ENCODE measurements at places on chromosomes 16 and 17.

DNA sequence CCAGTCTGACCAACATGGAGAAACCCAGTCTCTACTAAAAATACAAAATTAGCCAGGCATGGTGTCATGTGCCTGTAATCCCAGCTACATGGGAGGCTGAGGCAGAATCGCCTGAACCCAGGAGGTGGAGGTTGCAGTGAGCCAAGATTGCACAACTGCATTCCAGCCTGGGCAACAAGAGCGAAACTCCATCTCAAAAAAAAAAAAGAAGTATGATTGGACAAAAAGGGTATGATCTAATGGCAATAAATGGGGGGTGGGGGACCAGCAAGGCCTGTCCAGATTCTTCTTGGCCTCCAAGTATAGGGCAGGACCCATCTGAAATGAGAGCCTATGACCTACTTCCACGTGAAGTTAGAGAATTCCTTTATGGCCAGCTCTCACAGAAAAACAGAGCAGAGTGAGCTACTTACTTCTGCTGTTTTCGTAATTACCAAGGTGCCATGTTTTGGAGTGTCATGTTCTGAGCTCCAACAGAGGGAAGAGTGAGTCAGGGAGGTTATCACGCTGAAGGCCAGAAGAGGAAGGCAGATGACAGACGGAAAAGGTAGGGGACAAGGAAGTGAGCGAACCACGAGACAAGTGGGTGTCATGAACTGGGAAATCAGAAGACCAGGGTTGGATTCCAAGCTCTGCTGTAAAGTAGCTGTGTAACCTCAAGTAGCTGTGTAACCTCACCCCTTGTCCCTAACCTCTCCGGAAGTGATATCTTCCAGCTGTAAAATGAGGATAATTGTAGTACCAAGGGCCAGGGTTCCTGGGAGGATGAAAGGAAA is 3.6 kb upstream of the ZMYND15 start:
- H3K27ac ChIP-seq = no peak overlapping the region
- peaks cover 25% of the 10 kb centered on the region for H3K4me1 ChIP-seq
- no peak for DNase-seq
- peaks cover 22% of the 10 kb centered on the region for H3K36me3 ChIP-seq

DNA sequence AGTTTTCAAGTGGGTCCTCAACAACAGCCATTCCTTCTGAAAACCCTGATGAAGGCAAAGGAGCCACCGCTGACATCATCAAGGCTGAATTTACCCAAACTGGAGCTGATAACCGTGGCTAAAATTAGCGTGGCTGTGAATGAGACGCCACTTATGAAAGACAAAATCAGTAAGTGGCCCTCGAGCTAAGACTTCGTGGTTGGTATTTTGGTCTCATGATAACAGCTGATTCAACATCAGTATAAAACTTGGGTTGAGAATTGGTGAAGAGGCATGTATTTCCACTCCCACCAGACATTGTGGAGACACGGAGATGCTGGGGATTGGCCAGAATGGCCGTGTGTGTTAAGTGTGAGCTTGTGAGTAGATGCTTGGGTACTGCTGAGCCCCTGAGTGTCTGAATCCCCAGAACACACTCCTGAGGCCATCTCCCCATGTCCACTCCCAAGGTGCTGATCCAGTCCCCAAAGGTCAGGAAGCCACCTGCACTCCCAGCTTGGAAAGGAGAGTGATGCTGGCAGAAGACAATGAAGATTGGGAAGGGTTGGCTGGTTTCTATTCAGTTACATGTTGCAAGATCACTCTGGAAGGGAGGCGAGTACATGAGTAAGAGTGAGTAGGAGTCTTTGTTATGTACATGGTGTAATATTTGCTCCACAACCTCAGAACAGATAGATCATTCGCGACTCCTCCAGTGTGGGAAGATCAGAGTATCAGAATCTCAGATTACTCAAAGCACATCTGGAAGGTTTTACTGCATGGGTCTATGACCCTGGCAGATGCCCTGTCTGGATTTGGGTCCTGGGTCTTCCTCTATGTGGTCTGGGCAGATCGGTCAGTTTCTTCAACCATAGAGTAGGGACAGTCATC is 207.7 kb downstream of the HS3ST3A1 start:
- DNase-seq = no peak
- no peaks in the 10 kb centered on the region for H3K4me1 ChIP-seq
- H3K4me3 ChIP-seq = no peak overlapping the region
- H3K27ac ChIP-seq = no peak overlapping the region

GRCh38 chr17:31491376-31492131 is 100.1 kb downstream of the RAB11FIP4 start:
- peaks cover 26% of the 10 kb centered on the region for H3K36me3 ChIP-seq
- DNase-seq = no peak
- H3K27ac ChIP-seq = peak overlapping the region; percentile 91

DNA sequence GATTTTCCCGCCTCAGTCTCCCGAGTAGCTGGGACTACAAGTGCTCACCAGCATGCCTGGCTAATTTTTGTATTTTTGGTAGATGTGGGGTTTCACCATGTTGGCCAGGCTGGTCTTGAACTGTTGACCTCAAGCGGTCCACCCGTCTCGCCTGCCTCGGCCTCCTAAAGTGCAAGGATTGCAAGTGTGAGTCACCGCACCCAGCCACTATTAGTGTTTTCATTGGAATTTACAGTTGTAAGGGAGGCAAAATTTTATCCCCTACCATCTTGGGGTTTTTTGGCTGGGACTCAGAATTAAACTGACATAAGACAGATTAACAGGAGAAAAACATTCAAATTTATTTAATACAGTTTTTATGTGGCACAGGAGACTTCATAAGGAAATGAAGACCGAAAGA is 12.3 kb upstream of the MYCBPAP start:
- no peak overlapping the region for H3K4me3 ChIP-seq
- H3K36me3 ChIP-seq = peaks cover 3% of the 10 kb centered on the region
- DNase-seq = no peak
- H3K4me1 ChIP-seq = no peaks in the 10 kb centered on the region

- no peak overlapping the region for H3K27ac ChIP-seq
- H3K36me3 ChIP-seq = peaks cover 3% of the 10 kb centered on the region
- H3K27me3 ChIP-seq = peaks cover 32% of the 10 kb centered on the region
- H3K4me3 ChIP-seq = no peak overlapping the region
Observed at GRCh38 chr17:35559495-35560210, 966 bp downstream of the SLFN14 start.

DNA sequence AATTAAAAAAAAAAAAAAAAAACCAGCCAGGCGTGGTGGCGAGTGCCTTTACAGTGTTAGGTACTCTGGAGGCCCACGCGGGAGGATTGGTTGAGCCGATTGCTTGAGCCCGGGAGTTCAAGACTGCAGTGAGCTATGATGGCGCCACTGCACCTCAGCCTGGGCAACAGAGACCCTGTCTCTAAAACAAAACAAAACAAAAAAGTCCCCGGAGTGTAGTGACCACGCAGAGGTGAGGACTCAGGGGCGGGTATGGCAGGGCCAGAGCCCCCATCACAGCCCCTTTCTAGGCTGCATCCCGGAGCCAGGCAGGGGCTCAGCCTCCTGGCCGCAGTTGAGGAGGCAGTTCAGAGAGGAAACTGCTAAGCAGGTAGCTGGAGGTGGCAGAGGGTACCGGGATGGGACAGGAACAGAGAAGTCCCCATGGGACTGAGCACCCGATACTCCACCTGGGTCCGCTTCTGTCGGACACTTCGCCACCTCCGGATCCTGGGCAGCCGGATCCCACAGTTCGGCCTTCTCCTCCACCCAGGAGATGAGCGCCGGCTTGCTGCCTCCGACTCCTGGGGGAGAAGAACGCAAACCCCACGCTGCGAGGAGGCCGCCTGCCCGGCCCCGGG is 800 bp downstream of the ZNF747 start:
- no peak for DNase-seq
- H3K4me1 ChIP-seq = peaks cover 19% of the 10 kb centered on the region
- H3K4me3 ChIP-seq = peak overlapping the region; percentile 97
- H3K36me3 ChIP-seq = peaks cover 26% of the 10 kb centered on the region

DNA sequence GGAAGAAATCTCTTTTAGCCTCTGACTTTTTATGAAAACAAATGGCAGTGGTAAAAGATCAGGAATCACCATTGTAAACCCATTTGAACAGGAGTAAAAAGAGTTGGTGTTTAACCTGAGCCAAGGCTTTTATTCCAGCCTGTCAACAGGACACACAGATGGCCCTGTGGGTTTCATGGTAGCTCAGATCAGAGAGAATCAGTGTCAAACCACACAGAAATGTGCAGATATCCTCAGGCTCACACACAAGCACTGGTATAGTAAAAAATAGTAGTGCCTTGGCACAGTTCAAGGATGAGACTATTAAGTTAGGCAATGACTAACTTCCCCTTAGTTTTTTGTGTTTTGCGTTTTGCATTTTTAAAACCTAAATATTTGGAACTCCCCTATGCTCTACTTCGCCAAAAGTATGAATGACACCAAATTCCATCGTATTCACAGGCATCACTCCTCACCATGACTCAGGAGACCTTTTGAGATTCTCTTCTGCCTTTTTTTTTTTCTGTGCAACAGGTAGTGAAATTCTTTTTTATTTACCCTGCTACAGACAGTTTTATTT is 1200.0 kb downstream of the CDH11 start:
- no peak overlapping the region for H3K27ac ChIP-seq
- H3K36me3 ChIP-seq = no peaks in the 10 kb centered on the region
- no peaks in the 10 kb centered on the region for H3K4me1 ChIP-seq
- no peaks in the 10 kb centered on the region for H3K27me3 ChIP-seq

GRCh38 chr17:72692676-72693075 is 399.8 kb downstream of the SLC39A11 start:
- H3K27me3 ChIP-seq = no peaks in the 10 kb centered on the region
- no peak for DNase-seq
- H3K27ac ChIP-seq = no peak overlapping the region
- H3K36me3 ChIP-seq = no peaks in the 10 kb centered on the region
- no peak overlapping the region for H3K4me3 ChIP-seq

DNA sequence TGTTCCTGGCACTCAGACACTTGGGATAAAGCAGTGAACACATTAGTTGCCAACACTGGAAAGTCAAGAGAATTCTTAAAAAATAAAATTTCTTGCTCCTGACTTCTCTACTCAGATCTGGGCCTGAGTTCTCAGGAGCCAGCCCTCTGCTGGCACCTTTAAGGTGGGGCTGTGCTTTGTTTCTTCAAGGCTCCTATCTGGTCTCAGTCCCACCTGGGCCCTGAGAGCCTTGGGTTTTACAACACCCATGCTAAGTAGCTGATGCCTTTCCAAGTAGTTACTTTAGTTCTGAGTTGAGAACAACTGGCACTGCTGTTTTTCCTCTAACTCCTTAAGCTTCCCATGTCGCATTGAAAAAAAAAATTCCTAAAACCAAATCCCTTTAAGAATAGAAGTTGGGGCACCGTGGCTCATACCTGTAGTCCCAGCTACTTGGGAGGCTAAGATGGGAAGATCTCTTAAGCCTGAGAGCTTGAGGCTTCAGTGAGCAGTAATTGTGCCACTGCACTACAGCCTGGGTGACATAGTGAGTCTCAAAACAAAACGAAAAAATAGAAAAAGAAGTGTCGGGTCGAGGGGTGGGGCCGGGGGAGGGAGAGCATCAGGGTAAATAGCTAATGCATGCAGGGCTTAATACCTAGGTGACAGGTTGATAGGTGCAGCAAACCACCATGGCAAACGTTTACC is 16.6 kb downstream of the CHAD start:
- no peak overlapping the region for H3K27ac ChIP-seq
- no peaks in the 10 kb centered on the region for H3K4me1 ChIP-seq
- DNase-seq = no peak

DNA sequence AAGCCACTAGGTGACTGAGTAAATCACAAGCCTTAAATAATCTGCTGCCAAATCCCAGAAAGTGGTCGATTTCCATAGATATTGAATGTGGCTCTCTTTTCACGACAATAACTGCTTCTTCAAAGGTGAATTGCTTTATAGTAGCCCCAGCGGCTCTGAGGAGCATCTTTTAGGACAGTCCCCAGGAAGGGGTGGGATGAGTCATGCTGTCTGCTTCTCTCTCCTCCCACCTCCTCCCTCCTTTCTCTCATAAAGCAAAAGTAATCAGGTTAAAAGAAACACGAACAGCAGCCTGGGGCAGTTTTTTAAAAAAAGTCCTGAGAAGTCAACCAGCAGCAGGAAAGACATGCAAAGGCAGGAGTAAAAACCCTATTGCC is 1.8 kb downstream of the KIAA0513 start:
- peaks cover 30% of the 10 kb centered on the region for H3K4me1 ChIP-seq
- H3K27ac ChIP-seq = peak overlapping the region; percentile 94
- H3K27me3 ChIP-seq = no peaks in the 10 kb centered on the region
- H3K4me3 ChIP-seq = peak overlapping the region; percentile 94
- peaks cover 28% of the 10 kb centered on the region for H3K36me3 ChIP-seq

DNA sequence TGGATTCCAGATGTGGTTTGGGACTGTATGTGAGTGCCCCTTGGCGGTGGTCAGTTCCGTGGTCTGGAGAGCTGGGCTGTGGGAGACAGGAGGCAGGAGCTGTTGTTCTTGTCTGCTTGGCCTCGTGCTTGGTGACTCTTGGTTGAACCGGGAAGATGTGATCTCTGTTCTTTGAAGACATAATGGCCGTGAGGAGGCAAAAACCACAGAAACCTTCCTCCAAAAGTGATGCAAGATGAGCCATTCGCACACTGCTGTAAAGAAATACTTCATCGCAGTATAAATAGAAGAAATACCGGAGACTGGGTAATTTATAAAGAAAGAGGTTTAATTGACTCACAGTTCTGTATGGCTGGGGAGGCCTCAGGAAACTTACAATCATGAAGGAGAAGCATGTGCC is 128.8 kb downstream of the RAP1GAP2 start:
- H3K27ac ChIP-seq = peak overlapping the region; percentile 57
- no peak overlapping the region for H3K4me3 ChIP-seq
- no peak for DNase-seq
- peaks cover 52% of the 10 kb centered on the region for H3K4me1 ChIP-seq
- H3K36me3 ChIP-seq = peaks cover 37% of the 10 kb centered on the region
- H3K27me3 ChIP-seq = no peaks in the 10 kb centered on the region

- peak overlapping the region; percentile 15 for H3K27ac ChIP-seq
- DNase-seq = no peak
- peaks cover 7% of the 10 kb centered on the region for H3K36me3 ChIP-seq
- H3K27me3 ChIP-seq = no peaks in the 10 kb centered on the region
Observed at GRCh38 chr17:18037486-18037885, 1.5 kb downstream of the ATPAF2 start.

Measured in effector memory CD8-positive, alpha-beta T cell (primary cell).